ENCODE measurements at places on chromosomes 7 and 10.

GRCh38 chr7:94335586-94335985, 59.1 kb upstream of the COL1A2 start:
- DNase-seq: peak; percentile 42

GRCh38 chr7:98619450-98620321, 2.6 kb downstream of the NPTX2 start:
- DNase-seq: no peak

- DNase-seq: peak; percentile 38
These were observed 272.3 kb upstream of the PLPP4 start for GRCh38 chr10:120184547-120185337.

- peak; percentile 83 for DNase-seq
These were observed 66.9 kb upstream of the AFAP1L2 start for GRCh38 chr10:114470956-114471905.

DNA sequence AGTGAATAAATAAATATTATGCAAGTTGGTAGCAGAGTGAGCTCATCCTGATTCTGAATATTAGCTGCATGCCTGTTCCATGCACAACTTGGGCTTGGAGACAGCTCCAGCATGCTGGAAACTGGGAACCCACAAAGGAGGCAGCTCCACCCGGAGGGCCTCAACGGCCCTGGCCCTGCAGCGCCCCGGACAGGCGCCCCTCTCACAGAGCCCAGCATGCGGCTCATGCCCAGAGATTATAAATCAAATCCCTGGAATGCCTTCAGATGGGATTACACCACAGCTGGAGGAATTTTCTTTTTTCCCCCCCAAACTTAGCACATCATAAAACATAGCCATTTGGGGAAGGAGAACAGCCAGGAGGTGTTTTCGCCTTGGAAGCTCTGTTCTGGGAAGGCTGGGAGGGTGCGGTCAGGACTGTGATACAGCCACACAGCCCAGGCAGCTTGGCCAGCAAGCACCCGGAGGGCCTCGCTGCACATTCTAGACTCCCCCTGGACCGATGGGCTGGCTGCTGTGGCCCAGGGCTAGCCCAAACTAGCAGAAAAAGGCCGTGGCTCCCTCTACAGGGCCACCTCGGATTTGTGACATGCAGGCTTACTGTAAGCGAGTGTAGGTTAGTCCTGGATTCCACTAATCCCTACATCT, 102.4 kb downstream of the PTPN20 start:
- no peak for DNase-seq

- no peak for DNase-seq
These were observed 177.3 kb upstream of the PFKP start for GRCh38 chr10:2890093-2890492.

DNA sequence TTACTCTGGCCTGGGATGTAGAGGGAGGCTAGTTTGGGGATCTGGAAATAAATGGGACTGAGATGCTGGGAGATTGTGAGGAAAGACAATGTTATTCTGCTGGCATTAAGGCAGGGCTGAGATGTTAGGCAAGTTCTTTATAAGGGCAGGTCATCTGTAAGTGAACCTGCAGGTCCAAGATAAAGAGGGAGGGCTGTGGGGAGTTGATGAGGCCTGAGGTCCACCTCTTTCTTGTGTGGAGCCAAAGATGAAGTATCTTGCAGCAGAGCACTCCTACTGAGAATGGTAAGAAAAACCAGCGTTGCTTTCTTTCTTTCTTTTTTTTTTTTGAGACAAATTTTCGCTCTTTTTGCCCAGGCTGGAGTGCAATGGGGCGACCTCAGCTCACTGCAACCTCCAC, 19.1 kb downstream of the CYCS start:
- DNase-seq: no peak

DNA sequence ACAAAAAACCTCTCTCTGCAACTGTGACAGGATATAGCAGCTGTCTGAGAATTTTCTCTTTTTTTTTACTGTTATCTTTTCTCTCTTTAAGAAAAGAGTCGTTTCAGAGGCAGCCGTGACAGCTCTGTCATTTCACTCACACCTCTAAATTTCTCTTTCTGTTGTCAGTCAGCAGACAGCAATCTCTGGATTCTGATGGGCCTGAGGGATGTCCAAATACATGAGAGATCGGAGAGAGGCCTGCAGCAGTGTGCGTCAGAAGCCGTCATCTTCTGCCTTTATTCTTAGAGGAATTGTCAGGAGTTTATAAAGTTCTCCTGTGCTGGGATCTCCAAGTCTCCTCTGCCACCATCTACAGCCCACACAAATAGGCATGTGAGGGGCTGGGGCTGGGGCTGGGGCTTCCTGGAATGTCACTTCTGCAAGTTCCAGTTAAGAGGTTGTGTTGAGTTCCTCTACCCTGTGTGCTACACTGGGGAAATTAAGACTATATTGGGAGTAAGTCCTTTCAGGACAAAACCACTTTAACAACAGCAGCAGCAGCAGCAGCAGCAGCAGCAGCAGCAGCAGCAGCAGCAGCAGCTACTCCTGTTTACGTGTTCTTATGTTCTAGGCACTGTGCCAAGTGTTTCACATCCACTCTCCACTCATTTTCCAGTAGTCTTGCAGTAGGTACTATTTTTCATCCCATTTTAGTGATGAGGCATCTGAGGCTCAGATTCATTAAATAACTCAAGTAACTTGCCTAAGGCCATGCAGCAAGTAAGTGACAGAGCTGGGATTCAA, 541.3 kb downstream of the LRMDA start:
- DNase-seq: peak; percentile 5

DNA sequence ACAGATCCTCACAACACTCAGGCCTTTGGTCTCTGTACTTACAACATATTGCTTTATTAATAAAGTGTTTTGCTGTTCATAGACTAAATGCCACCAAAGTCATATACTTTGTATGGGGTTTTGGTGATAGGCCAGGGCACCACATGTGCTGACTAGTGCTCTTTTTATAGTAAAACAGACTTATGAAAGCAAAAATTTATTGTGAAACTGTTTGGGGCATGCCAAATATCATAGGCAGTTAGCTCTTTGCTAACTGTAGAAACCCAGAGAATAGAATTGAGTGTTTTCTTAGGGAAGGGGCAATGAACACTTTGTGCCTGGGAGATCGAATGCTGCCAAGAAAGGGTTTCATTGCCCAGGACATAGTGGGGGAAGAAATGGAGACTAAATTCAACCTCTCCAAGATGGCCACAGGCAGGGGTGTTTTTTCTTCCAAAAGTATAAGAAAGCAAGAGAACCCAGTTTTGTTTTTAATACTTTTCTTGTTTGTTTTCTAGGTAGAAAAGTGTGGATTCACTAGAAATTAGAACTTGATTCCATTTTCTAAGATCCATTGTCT, 142.7 kb downstream of the TRIL start:
- no peak for DNase-seq

DNA sequence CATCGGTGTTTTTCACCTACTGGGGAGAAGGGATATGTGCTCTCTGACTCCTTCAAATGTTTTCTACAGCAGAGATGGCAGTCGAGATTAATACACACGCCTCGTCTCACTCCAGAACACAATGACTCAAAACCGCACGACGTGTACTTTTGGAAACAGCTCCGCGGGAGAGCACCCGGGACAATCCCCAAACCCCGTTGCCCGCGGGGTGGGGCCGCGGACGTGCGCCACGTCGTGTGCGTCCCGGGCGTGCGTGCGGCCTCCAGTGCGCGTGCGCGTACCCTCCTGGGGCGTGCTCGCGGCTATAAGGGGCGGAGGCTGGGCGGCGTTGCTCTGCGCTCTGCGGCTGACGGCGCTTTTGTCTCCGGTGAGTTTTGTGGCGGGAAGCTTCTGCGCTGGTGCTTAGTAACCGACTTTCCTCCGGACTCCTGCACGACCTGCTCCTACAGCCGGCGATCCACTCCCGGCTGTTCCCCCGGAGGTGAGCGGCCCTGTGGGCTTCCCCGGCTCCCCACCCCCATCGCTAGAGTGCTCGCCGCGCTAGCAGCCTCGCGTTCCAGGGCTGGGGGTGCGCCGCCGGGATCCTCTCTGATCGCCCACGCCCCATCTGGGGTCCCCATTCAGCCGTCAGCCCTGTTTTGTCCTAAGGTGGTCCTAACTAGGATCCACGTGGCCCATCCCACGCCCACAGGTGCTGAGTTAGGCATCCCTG, at the start of gene HILPDA:
HILPDA (plus strand) TSS at position 336 of the 712 bp plus-strand sequence. CDS start 1,391 bp downstream, outside the sequence.
- DNase-seq: peak; percentile 93

GRCh38 chr10:115829521-115830205, 443.3 kb downstream of the GFRA1 start:
- DNase-seq: no peak

- peak; percentile 56 for DNase-seq
These were observed 435.7 kb upstream of the GALNT17 start for GRCh38 chr7:70696201-70696754.
